Activated CD8-positive, alpha-beta T cell treated with anti-CD3 and anti-CD28 coated beads, Interleukin-2, amount 10 ng/mL, durations not matched to agents 7 days and 5 days (primary cell): ENCODE measurements at places on chromosomes 3 and 15. TPM values are rescaled to one million over a fixed set of nuclear protein-coding genes. Genes with fewer than 3 reads are reported as not detected.

CCR5 gene
- 38.4 TPM for total RNA-seq

DNA sequence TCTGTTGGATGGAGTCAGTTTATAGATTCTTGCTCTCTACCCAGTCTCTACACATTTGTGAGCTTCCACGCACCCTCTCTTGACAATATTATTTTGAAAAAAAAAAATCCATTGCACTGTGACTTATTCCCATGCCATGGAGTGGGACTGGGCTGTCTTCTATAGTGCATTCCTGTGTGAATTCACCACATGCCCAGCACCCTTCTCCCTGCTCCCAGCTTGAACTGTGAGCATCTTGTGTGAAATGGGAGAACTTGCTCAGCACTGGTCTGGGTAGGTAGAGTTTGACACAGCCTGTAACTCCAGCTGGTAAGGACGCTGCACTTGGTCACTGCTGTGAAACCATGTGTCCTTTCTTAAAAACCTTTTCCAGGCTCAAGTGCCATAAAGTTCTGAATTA, 91.9 kb downstream of the ARNT2 start:
- peaks cover 2% of the 10 kb centered on the region for H3K27me3 ChIP-seq
- no peak overlapping the region for H3K27ac ChIP-seq
- H3K4me3 ChIP-seq = no peak overlapping the region
- H3K4me1 ChIP-seq = no peaks in the 10 kb centered on the region
- no peaks in the 10 kb centered on the region for H3K36me3 ChIP-seq

DNA sequence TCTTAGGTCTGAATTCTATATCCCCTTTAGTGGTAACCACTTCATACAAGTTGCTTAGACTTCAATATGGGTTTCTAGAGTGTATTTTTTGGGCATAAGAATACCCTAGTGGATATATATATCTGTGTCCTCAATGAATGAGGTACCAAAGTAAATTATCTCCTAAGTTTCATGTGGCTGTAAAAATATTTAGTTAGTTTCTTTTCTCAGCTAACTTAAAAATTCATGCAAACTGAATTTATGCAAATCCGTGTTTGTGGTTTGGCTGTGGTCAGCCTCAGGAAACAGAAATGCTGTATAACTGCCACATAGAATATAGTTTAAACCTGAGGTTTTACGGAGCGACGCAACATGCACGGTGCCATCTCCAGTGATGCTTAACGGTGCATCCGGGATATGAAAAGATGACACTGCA, 80.3 kb downstream of the PEX5L start:
- H3K27me3 ChIP-seq = peaks cover 17% of the 10 kb centered on the region
- peaks cover 35% of the 10 kb centered on the region for H3K4me1 ChIP-seq
- peaks cover 5% of the 10 kb centered on the region for H3K36me3 ChIP-seq
- H3K4me3 ChIP-seq = peak overlapping the region; percentile 12

OCA2 gene
- not detected for total RNA-seq

SLC15A2 gene
- 1.9 TPM for total RNA-seq

DNA sequence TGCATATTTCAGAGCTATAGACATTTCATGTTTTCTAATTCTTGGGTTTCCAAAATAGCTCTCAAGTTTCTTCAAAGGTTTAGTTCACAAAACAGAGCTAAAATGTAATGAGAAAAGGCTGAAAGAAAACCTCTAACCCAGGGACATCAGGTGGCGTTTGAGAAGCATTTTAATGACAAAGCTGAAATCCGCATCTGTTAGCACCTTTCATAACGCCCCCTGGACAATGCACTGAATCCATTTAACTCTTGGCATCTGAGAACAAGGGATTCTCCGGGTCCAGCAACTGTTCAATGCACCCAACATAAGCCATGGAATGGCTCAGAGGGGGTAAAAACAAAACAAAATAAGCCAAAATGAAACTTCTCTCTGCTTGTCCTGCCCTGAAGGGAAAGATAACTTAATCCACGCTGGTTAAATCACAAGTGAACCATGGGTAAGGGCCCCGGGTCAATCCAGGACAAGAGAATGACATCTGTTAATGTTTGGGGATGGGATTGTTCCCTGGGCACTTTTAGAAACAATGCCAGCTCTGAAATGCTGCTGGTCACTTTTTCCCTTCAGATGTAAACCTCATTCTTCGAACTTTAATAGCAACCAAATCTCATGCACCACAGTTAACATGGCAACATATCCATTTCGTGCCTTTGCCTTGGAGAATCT, 466.2 kb upstream of the ADAMTS9 start:
- no peak for DNase-seq
- H3K27ac ChIP-seq = no peak overlapping the region
- no peaks in the 10 kb centered on the region for H3K27me3 ChIP-seq
- no peak overlapping the region for H3K4me3 ChIP-seq
- no peaks in the 10 kb centered on the region for H3K36me3 ChIP-seq

JMJD7 gene
- 22.8 TPM for total RNA-seq

PAK6 gene
- total RNA-seq = 1.2 TPM

GRCh38 chr3:43268636-43269035, 17.7 kb upstream of the SNRK start:
- H3K27me3 ChIP-seq = no peaks in the 10 kb centered on the region
- no peak overlapping the region for H3K27ac ChIP-seq
- H3K36me3 ChIP-seq = no peaks in the 10 kb centered on the region
- DNase-seq = no peak

GOLGA8S gene
- 1.0 TPM for total RNA-seq

FAIM gene
- 5.9 TPM for total RNA-seq

GRCh38 chr3:127744875-127745274, 72.1 kb downstream of the ABTB1 start:
- no peak for DNase-seq
- no peaks in the 10 kb centered on the region for H3K36me3 ChIP-seq
- no peak overlapping the region for H3K27ac ChIP-seq
- peaks cover 7% of the 10 kb centered on the region for H3K27me3 ChIP-seq

DNA sequence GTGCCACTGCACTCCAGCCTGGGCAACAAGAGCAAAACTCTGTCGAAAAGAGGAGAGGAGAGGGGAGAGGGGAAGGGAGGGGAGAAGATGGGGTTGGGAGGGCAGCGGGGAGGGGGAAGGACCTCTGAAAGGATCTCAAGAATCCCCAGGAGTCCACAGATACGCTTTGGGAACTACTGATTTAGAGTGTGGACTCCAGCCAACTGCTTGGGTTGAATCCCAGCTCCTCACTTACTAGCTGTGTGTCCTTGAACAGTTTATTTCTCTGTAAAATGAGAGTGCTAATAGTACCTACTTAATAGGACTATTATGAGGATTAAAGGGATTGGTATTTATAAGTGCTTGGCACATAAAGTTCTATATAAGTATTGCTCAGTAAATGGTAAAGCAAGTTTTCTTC, 45.0 kb upstream of the FAH start:
- H3K27ac ChIP-seq = no peak overlapping the region
- no peak overlapping the region for H3K4me3 ChIP-seq
- H3K27me3 ChIP-seq = no peaks in the 10 kb centered on the region
- peaks cover 2% of the 10 kb centered on the region for H3K36me3 ChIP-seq

CYP8B1 gene
- total RNA-seq = not detected

GRCh38 chr3:153285194-153285641, 123.2 kb downstream of the RAP2B start:
- H3K4me3 ChIP-seq = no peak overlapping the region
- H3K36me3 ChIP-seq = peaks cover 3% of the 10 kb centered on the region
- H3K27me3 ChIP-seq = no peaks in the 10 kb centered on the region
- H3K4me1 ChIP-seq = peaks cover 37% of the 10 kb centered on the region
- H3K27ac ChIP-seq = no peak overlapping the region

DNA sequence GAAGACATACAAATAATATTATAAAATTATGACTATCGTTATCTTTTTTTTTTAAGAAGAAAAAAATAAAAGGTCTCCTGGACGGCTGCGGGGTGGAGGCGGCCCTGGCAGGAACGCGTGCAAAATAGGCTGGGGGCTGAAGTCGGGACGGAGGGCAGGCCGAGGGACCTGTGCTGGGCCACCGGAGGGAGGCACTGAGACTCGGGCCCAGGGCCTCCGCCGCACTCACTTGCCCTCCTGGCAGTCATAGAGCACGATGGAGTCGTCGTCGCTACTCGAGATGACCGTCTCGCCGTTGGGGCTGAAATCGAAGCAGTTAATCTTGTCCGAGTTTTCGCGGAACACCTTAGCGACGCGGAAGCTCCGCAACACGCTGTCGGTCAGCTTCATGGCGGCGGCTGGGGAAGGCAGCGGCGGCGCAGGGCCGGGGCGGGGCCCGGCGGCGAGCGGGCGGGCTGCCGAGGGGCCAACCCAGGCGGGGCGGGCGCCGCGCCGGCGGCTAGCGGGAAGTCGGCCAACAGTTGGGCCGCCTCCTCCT, 408 bp downstream of the WDR82 start:
- H3K27me3 ChIP-seq = no peaks in the 10 kb centered on the region
- peaks cover 68% of the 10 kb centered on the region for H3K36me3 ChIP-seq
- peak overlapping the region; percentile 100 for H3K4me3 ChIP-seq
- H3K27ac ChIP-seq = peak overlapping the region; percentile 99
- peaks cover 56% of the 10 kb centered on the region for H3K4me1 ChIP-seq
- peak; percentile 73 for DNase-seq
